ENCODE measurements at places on chromosomes 13 and 19.
A peak's percentile ranks its signal among the peaks of the same experiment; 100 is the strongest.

- DNase-seq: no peak
Measured at GRCh38 chr19:48935864-48936263, 2.4 kb downstream of the DHDH start.

DNA sequence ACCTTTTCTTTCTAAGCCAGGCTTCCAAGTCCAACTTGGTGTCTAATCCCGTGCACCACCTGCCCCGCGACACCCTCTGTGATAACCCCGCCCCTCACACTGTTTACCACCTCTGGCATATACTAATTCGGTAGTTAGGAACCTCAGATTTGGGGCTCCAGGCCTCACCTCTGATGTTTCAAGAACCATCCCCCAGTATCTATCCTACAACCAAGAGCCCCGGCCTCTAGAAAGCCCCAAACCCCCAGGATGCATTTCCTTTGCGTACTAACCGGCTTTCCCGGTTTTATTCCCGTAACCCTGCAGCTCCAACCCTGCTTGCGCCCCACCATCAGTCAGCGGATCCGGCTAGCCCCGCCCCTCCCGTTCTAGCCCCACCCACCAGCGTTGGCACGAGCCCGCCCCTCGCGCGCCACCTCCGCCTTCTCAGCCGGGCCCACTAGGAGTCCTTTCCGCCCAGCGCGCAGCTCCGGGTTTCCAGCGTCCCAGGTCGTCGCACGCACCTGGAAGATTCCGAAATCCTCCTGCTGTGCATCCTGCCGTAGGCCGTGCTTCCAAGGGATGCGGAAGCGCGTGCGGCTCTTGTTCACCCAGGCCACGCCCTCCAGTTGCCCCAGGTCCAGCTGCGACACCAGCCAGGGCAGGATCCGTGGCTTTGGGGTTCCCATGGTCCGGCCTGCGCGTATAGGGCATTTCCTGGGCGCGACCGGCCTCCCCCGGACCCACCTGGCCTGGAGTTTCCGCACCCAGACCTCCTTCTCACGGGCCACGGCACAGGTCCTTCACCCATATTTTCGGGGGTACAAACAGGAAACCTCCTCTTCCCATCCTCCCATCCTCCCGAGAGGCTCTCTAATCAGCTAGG lies 1.3 kb downstream of the IRF3 start:
- DNase-seq: peak; percentile 49

DNA sequence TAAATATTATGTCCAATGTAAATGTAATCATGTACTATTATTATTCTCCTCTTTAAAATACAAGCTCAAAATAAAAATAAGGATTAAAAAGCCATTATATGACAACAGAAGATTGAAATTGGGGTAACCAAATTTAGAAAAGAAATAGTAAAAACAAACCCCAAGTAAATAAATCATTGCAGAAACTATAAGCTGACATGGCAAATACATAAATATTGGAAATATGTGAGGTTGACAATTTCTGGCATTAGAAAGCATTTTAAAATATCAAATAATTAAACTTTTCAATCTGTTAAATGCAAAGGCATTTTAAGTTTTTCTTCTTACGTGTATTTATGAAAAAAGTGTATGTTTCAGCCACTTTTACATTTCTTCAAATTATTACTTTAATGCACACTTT lies 394.7 kb upstream of the DACH1 start:
- DNase-seq: no peak

GRCh38 chr19:41876847-41877832 lies at the start of gene CD79A:
Gene CD79A (plus strand): TSS chr19:41877279. CDS start chr19:41877305, 26 bp downstream.
- no peak for DNase-seq

DNA sequence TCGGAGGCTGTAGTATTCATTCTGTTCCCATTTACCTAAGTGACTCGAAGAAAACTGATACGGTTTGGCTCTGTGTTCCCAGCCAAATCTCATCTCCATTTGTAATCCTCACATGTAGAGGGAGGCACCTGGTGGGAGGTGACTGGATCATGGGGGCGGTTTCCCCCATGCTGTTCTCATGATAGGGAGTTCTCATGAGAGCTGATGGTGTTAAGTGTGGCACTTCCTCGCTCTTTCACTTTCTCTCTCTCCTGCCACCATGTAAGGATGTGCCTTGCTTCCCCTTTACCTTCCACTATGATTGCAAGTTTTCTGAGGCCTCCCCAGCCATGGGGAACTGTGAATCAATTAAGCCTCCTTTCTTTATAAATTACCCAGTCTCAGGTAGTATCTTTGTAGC lies 23.5 kb downstream of the SLAIN1 start:
- no peak for DNase-seq

GRCh38 chr13:78152415-78152814 lies 233.8 kb upstream of the EDNRB start:
- DNase-seq: no peak

DNA sequence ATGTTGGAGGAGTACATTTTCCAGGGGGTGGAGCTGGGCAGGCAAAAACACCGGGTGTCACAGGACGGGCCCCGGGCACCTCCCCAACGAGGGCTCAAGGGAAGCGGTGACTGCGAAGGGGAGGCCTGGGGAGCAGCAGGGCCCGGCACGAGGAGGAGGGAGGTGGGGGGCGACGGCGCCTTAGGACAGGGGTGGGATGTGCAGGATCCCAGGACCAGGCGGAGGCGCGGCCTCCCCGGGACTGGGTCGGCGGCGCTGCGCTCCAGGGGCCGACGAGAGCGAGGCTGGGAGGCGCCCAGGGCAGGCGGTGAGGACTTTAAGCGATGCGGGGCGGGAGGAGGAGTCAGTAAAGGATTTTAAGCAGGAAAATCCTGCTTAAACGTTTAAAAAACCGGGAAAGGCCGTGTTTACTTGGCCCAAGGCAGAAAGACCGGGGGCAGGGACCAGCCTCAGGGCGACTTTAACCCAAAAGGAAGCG lies 427 bp downstream of the ZNF160 start:
- DNase-seq: peak; percentile 1

- no peak for DNase-seq
Measured at GRCh38 chr19:35887197-35887596, 13.1 kb downstream of the NFKBID start.

- no peak for DNase-seq
Measured at GRCh38 chr19:11446652-11447301, 11.3 kb downstream of the PRKCSH start.

- no peak for DNase-seq
Measured at GRCh38 chr19:46618670-46619231, 6.1 kb downstream of the PTGIR start.

GRCh38 chr19:30349131-30349730 lies 23.0 kb upstream of the ZNF536 start:
- no peak for DNase-seq

GRCh38 chr19:15091918-15092753 lies 10.1 kb downstream of the OR1I1 start:
- DNase-seq: peak; percentile 63

- DNase-seq: no peak
Measured at GRCh38 chr13:101626925-101627555, 174.6 kb downstream of the ITGBL1 start.

DNA sequence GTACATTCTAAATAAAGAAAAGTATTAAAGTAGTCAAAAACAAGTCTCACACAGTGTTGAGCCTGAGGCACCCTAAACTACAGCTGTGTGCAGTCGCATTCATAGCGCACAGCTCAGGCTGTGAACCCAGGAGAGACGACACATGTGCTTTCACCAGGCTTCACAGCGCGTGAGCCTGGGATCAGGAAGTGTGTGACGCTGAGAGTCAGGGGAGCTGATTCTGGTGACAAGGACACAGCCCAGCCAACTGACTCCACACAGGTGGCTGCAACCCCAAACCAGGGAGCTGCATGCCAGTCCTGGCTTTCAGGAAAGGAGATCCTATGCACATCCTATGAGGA lies 41.6 kb downstream of the COL4A1 start:
- peak; percentile 41 for DNase-seq

DNA sequence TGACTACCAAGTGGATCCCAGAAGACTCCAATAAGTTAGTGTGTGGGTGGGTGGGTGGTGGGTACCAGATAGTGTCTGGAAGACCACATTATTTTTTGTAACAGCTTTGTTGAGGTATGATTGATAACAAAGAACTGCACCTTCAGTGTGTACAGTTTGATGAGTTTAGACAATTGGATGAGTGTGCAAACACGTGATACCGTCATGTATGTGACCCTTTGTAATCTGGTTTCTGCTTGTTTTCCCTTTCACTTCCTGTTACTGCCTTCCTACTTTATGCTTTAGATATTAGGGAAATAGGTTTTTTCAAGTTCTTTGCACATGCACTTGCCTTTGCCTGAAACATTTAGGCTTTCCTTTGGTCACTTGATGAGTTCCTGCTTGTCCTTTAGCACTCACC lies 8.5 kb downstream of the RPL21 start:
- no peak for DNase-seq

- no peak for DNase-seq
Measured at GRCh38 chr13:101556676-101557123, 104.2 kb downstream of the ITGBL1 start.

GRCh38 chr19:33564836-33565338 lies 43.3 kb upstream of the PEPD start:
- no peak for DNase-seq

GRCh38 chr13:38900188-38900587 lies 90.4 kb downstream of the STOML3 start:
- DNase-seq: no peak

DNA sequence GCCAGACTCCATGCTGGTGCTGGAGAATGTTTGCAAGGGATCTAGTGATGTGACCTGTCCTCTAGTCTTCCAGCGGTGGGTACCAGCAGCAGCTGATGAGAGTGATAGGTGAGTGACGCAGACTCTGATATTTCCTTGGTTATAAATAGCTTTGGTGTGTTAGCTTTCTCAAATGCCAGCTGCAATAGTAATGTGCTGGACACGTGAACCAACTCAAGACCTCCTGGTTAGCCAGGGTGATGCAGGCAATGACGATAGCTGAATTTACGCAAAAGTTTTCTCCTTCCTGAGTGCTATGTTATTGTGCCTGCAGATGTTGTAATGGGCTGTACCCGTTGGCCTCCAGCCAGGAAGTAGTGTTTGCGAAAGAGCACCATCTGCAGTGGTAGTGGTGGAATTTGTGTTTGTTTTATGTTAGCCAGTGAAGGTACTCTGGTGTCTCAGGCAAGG lies 129.5 kb downstream of the CYSLTR2 start:
- no peak for DNase-seq

DNA sequence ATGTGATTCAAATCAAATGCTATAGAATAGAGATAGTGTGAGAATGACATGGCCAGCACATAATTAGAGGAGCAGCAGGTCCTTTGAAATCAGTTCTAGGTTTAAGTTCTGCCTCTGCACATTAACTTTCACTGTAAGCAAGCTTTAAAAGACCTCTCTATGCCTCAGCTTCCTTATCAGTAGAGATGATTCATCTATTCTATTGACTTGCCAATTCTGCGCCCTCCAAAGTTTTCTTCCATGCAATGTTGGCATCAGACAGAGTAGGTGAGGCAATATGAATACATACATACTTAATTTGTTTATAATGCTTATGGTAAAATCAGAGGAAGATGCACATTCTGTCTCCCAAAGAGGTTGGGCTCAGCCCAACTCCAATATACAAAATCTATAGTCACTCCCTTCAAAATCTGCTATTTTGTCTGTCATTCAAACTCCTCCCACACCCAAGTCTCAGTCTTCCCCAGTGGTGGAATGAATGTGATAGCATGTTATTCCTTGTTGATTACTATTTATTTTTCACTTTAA lies 525.5 kb downstream of the RFC3 start:
- DNase-seq: no peak

DNA sequence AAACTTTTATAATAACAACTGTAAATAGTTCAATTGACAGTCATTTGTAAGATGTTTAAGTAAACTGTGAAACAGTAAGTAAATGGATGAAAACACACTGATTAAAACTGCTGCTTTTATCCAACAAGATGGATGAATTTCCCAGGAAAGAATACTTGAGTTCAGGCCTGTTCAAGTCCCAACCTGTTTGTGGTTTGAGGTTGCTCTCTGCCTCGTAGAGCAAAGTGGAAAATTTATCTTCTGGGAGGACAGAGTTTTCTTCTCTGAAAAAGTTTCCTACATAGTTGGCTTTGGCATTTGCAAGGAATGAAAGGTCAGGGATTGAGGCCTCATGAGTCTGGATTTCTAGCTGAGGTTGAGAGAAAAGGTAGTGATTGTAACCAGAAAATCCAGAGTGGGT lies 15.2 kb upstream of the ZNF543 start:
- DNase-seq: no peak

GRCh38 chr19:12607631-12608030 lies 3.0 kb downstream of the ZNF490 start:
- no peak for DNase-seq

DNA sequence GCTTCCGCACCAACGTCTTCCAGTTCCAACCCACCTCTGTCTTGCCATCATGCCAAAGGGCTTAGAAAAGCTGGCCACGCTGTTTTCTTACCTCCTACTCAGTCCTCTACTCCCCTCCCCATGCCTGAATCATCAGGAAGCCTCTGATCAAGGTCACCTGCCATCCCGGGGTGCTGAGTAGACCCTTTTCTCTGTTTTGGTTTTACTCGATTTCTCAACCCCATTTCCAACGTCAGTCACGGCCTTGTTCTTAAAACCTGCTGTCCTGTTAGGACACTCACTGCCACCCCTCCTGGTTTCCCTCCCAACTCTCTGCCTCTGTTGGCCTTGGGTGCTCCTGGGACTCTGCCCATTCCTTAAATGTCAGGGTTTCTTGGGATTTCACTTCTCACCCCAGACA lies 350.1 kb downstream of the FOXO1 start:
- no peak for DNase-seq

- DNase-seq: no peak
Measured at GRCh38 chr19:17757125-17757524, 5.8 kb downstream of the FCHO1 start.

DNA sequence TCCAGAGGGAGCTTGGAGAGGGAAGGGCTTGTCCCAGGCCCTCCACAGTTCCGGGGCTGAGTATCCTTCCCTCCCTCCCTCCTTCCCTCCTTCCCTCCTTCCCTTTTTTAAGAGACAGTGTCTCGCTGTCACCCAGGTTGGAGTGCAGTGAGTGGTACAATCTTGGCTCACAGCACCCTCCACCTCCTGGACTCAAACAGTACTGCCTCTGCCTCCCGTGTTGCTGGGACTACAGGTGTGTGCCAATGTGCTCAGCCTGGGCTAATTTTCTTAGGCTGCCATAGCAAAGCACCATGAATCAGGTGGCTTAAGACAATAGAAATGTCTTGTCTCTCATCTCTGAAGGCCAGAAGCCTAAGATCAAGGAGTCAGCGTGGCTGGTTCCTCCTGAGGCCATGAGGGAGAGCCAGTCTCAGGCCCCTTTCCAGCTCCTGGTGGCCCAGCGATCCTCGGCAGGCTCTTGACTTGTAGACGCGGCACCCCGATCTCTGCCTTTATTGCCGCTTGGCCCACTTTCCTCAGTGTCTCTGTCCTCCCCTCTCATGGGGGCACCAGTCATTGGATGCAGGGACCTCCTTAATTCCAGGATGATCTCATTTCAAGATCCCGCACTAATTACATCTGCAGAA lies 47.5 kb downstream of the CRTC1 start:
- no peak for DNase-seq

Measured in SK-N-DZ (cell line).